Daoy (cell line): ENCODE measurements at places on chromosomes 6 and 20. TPM values are rescaled to one million over a fixed set of nuclear protein-coding genes. Genes with fewer than 3 reads are reported as not detected.

The GRM4 gene
- 0.06 TPM in 1 of 2 replicates, not detected in the other for total RNA-seq

The C20orf204 gene
- total RNA-seq = 1.1 and 1.8 TPM in 2 replicates

The SMIM28 gene
- total RNA-seq = not detected in 2 replicates

DNA sequence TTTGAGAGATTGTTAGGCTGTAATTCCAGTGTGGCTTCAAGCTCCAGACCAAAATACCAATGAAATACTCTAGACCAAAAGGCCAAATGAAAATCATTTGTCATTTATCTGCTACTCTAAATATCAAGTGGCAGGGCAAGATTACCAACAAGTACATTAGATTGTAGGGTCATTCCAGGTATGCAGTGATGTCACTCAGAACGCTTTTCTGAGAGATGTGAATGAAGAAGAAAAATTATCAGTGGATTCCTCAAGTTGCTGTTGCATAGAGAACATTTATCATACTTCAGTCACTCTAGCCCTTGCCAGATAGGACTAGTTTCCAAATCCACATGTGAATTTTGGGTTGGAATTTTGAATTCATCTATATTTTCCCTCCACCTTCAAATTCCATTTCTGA lies 65.0 kb downstream of the ZFAND3 start:
- DNase-seq = no peak

DNA sequence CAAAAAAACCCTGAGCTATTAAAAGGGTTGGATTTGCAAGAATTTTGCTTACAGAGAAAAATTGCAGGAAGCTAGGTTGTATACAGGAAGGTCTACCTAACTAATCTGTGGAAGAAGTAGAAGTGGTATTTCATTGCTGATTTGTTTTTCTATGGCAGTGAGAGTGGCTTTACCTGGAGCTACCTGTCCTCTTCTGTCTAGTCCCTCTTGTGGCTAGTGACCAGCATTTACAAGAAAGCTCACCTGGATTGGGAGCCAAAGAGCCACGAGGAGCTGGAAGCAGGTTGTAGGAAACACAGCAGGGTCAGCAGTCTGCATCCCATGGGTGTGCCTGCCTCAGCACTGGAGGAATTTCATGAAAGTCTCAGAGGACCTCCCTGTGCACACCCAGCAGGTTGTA lies 120.3 kb upstream of the RALGAPA2 start:
- no peak for DNase-seq

DNA sequence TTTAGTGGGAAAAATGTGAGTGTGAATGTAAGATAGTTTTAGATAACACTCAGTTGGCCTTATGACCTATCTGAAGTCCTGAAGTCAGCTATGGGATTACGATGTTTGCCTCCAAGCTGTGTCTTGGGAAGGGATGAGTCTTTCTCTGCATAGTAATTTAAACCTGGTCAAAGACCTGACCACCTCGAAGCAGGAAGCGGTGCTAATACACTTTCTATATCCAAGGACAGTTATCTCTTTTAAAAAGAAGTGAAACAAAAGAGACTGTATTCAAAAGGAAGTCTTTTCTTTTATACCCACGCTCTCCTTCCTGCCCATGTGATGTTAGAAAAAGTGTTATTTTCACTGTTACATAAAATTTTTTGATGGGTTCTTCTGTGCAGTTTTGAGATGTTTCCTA lies 94.9 kb downstream of the JARID2 start:
- no peak for DNase-seq

DNA sequence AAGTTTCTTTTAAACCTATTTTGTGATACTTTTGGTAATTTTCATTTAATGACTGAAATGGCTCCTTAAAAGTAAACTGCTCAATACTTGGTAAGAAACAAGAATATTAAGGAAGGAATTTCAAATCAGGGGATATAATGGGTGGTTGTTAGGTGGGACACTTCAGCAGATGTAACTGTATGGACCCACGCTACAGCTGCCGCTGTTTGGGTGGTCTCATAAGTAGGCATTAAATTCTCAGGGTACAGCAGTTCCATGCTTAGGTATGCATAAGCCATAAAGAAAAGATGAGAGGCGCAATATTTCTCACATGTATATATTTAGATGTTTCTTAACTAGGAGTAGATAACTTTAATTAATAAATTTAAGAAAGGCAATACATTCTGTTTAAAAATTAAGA lies 35.0 kb downstream of the COL19A1 start:
- no peak for DNase-seq

DNA sequence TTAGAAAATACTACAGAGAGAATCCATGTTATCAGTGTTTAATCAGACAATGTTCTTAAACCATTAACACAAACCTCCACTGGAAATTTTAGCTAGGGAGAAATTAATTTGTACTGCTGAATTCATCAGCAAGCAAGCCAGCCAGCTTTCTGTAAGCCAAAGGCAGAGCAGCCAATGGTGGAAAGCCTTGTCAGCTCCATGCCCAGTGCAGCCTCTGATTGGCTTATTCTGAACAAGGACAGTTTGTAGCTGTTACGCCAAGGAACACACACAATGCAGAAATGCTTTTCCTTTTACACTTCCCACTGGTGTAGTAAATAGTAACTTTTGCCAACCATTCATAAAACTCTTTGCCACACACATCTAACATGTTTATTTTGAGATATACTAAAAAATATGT lies 265.0 kb downstream of the TENT5A start:
- peak; percentile 60 for DNase-seq

- no peak for DNase-seq
Observed at GRCh38 chr20:41038149-41038877, 9.7 kb downstream of the TOP1 start.
